Upper lobe of right lung (tissue), 1 donor: ENCODE measurements at places on chromosomes 4 and X. TPM values are rescaled to one million over a fixed set of nuclear protein-coding genes. Genes with fewer than 3 reads are reported as not detected.
A peak's percentile ranks its signal among the peaks of the same experiment; 100 is the strongest.

DNA sequence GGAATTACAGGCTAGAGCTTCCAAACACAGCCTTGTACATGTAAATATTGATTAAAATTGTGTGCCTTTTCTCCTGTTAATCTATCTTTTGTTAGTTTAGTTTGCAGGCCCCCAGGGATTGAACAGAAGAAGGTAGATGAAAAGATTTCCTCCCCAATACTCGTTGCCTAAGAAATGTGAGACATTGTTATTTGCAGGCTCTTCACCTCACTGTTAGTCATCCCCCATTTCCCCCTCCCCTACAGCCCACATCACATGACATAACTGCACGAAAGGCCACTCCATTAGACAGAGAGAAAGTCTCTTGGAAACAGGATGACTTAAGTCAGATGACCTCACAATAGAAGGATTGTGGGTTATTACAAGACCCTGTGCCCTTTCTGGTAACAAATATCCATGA, 13.3 kb upstream of the MID1 start:
- DNase-seq = no peak

- DNase-seq = no peak
Observed at GRCh38 chrX:8783097-8783713, 18.0 kb downstream of the FAM9A start.

DNA sequence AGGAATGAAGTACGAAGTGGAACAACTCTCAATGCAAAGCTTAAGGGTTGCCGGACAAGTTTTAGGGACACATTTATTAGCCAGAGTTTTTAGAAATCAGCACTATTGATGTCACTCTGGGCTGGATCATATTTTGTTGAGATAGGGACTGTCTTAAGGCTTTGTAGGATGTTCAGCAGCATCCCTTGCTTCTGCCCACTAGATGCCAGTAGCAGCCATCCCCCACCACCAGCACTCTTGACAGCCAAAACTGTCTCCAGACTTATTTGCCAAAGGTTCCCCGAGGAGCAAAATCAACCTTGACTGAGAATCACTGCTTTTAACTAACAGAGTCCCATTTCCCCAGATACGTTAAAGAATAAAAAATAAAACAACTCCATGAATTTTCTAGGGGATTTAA, 1497.3 kb downstream of the STIM2 start:
- DNase-seq = no peak

GRCh38 chr4:121272526-121272925, 108.3 kb downstream of the QRFPR start:
- no peak for DNase-seq

DNA sequence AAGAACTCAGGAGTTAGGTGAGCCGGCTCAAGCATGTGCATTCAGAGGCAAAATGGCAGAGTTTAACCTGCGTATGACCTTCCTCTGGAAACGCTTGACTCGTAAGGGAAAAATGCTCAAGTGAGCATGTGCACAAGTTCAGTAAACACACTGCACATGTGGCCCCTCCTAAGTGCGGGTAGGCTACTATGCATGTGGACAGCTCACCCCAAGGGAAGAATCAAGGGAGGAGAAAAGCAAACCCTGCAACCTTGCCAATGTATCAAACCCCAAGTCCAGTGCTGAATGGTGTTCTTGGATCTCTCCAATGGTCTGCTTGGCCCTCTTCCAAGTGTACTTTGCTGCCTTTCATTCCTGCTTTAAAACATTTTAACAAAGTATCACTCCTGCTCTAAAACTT, 407.1 kb downstream of the ADAM29 start:
- DNase-seq = no peak

DNA sequence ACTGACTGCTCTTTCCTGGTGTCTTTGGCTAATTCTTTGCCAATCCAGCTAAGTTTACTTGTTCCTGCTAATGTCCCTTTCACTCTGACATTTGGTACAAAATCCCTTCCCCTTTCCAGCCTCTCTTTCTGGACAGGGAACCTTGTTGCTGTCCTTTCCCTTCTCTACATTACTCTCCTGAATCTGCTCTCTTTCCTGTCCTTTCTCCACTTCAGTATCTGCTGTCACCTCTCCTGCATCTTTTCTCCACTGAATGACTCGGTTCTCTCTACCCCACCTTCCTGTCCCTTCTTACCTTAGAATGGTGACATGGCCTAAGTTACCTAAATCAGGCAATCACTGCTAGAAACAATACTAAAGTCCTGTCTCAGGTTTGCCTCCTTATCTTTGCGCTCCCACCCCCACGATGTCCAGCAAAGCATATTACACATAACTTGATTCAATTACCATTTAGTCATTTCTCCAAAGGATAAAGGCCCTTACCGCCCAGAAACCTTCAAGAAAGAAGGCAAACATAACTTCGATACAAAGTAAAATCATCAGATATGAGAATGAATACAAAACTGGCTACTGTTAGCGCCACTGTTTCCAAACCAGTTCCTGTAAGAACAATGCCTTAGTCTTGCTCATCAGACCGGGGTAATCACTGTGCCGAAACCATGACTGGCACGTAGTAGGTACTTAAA, 890 bp downstream of the BOD1L1 start:
- DNase-seq = no peak

DNA sequence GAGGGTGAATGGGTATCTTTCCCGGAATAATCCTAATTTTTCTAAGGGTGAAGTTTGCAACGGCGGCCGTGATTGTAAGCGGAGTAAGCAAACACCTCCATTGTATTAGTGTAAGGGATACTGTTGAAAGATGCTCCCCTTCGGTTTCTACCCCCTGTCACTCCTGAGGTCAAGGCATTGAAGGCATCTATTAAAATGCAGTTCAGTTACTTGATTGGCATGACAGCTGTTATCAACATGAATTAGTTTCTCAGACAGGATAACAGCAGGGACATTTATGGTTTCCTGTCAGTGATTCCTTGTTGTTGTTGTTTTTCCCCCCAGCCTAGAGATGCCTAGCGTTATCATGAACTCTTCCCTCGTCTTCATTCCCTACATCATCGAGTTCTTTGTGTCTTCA, 552 bp downstream of the SLC25A14 start:
- no peak for DNase-seq

DNA sequence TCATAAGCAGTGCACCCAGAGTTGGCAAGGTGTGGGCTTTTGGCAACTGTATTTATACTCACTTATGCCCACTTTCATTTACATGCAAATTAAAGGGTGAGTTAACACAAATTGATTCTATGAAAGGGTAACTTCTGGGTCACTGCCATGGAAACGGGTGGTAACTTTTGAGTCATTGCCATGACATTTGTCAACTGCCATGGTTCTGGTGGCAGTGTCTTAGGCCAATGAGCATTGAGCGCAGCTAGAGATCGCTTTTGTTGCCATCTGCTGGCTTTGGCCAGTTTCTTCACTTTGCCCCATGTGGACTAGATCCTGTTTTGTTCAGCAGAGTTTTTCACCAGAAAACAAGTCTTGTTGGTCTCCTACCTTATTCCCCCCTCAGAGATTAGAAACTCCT, 170.8 kb upstream of the NUDT6 start:
- no peak for DNase-seq

- peak; percentile 21 for DNase-seq
Observed at GRCh38 chr4:8325291-8325973, 55.9 kb downstream of the HTRA3 start.

GRCh38 chr4:110508827-110509710, 33.1 kb downstream of the ENPEP start:
- DNase-seq = no peak

GRCh38 chrX:50865311-50865710, 45.2 kb upstream of the BMP15 start:
- DNase-seq = no peak

DNA sequence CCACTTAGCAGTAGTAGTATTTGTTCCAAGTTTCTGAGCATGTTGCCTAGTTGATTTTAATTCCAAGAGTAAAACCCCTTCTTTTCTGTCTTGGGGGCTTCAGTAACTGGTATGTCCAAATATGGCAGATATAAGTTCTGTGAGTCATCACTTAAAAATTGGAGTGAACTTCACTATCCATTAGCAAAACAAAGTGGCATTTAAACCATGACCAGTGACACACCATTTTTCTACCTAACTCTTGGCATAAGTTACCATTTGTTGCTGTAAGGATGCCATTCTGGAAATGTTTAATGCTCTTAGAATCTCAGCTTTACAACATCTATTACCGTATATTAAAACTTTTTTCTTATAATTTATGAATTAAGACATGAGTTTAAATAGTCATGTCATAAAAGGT, 102.0 kb downstream of the CBR4 start:
- no peak for DNase-seq

- DNase-seq = no peak
Observed at GRCh38 chrX:133365871-133366611, 49.2 kb downstream of the GPC4 start.

DNA sequence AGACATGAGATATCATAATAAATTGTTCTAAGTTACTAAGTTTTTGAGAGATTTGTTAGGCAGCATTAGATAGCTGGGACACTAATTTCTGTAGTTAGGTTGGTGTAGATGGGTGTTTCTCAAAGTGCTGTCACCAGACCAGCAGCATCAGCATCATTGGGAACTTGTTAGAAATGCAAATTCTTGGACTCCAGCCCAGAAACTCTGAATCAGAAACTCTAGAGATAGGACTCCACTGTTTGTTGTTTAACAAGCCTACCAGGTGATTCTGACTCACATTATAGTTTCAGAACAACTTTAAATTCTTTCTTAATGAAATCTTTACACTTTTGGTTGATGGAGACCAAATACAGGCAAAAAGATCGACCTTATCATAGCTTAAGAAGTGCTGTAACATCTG, 173.7 kb downstream of the PABPC4L start:
- no peak for DNase-seq

DNA sequence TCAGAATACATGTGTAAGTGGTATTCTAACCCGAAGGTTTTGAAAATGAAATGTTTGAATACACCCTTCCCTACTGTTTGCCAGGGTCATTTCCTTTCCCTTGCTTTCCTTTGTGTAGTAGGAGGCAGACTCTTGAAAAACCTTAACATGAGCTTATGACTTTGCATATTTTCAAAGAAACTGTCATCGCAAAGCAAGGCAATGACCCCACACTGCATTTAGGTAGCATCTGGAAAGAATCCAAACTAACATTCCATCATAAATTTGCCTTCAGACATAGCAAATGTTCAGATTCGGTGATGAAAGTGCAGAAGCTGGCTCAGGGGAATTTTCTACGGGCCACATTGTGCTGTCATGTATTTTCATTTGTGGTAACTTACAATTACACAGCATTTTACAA, 32.3 kb downstream of the SH2D1A start:
- DNase-seq = no peak

DNA sequence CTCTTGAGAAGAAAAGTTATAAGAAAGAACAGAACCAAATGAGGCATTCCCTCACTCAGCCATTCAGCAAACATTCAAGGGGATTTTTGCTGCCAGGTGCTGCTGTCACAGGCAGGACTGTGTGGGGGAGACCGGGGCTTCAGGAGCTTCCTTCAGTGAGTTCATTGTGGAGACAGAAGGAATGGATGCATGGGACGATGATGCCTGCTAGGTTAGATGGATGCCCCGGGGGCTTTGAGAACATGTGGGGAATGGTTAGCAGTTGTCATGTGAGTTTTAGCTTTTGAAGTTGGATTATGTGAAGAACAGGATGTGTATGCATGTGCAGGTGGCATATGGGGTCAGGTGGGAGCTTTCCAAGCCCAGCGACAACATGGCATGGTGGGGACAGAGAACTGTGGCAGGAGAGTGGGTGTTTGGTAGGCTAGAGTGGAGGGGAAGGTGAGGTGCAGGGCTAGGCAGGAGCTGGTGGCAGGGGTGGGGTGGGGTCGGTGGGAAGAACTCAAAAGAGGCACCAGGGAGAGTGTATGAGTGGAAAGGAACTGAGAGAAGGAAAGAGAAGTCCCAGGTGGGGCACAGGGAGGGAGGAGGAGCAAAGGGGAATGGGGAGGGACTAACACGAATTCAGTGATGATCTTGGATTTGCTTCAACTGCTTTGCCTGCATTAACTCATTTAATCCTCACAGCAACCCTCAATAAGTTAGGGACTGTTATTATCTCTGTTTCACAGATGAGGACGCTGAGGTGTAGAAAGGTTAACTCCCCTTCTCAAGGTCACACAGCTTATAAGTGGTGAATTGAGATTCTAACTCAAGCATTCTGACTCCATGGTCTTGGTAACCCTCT, 8.4 kb downstream of the DCUN1D4 start:
- DNase-seq = no peak

GRCh38 chrX:150766351-150767044, 73.3 kb downstream of the MTMR1 start:
- no peak for DNase-seq

DNA sequence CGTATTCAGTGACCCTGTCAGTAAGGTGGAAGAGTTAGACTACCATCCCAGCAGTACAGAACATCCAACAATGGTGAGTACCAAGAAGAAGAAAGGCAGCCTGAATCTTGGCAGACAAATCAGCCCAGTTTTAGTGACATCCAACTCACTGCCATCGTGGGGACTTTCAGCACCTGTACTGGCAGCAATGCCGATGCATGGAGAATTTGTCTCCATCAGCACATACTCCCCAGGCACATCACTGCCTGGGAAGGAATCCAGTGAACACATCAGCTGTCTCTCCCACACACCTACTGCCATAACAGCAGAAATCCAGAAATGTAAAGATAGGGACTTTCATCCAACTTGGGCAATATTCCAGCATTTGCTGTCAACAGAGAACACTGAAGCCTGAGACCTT, 29.8 kb downstream of the PTCHD1 start:
- no peak for DNase-seq

DNA sequence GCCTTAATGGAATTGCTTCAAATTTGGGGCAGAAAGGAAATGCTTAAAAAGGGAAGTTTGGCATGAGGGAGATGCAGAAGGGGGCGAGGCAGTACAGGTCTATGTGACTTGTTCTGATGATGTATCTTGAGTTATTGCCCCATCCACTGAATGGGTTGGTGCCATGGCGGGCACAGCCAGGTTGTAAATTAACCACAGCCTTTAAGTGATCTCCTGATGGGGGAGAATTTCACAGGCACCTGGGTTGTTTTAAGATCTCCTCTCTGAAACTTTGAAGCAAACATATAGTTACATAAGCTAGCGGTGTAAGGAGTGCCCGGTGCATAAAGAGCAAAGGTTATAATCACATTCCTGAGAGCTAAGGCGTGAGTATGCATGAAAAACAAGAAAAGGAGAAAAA, 37.0 kb downstream of the NPY5R start:
- DNase-seq = no peak

GRCh38 chrX:106631615-106632014, 19.8 kb downstream of the RADX start:
- DNase-seq = no peak

The RAB9A gene
- 31.7 TPM for total RNA-seq

The NHSL2 gene
- 17.3 TPM for total RNA-seq

The DCAF16 gene
- total RNA-seq = 26.2 TPM

The CSAG1 gene
- not detected for total RNA-seq

The CD38 gene
- total RNA-seq = 2.4 TPM

The SUPT20HL2 gene
- not detected for total RNA-seq

The DIPK2B gene
- total RNA-seq = 27.7 TPM

The SLC9A7 gene
- 8.8 TPM for total RNA-seq

The EMCN gene
- 35.9 TPM for total RNA-seq

The ARL9 gene
- total RNA-seq = not detected
